GM19239 (cell line): ENCODE measurements at places on chromosomes 7 and 10.

DNA sequence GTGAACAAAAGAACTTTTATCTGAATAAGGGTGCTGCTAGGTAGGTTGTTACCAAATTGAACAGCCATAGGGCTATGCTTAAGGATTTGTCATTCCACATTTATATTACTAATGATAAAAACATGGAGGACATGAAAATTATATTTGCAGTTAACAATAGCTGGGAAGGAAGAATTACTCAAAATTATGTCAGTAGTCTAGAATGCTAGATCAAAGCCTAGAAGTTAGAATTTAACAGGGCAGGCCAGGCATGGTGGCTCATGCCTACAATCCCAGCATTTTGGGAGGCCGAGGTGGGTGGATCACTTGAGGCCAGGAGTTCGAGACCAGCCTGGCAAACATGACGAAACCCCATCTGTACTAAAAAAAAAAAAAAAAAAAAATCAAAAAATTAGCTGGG lies 9.4 kb downstream of the STK17A start:
- DNase-seq: no peak

- no peak for DNase-seq
Measured at GRCh38 chr10:78616125-78616695, 452.6 kb upstream of the ZMIZ1 start.

GRCh38 chr7:44473295-44473694 lies 17.2 kb downstream of the NUDCD3 start:
- DNase-seq: no peak

DNA sequence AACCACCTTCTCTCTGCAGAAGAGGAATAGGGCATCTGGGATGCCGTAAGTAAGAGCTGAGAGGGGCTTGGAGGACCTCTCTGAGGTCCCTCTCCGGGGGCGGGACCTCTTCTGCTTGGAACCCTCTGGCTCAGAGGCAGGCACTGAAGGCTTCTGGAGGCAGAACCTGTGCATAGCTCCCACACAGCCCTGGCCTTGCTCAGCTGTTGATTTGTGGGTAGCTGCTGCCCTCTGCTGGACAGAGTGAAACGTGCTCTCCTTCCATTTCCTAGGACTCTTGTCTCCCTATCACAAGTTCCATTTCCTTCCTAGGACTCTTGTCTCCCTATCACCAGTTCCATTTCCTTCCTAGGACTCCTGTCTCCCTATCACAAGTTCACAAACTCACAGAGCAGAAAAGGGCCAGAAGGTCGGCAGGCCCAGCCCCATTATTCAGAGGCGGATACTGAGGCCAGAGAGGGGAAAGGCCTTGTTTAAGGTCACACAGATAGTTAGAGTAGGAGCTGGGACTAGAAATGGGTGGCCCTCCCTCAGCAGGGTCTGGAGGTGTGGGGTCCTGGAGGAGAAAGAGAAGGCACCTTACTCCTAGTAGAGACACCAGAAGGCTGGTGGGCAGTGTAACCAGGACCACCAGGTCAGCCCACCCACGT lies 30.3 kb upstream of the GARS1 start:
- DNase-seq: peak; percentile 65

DNA sequence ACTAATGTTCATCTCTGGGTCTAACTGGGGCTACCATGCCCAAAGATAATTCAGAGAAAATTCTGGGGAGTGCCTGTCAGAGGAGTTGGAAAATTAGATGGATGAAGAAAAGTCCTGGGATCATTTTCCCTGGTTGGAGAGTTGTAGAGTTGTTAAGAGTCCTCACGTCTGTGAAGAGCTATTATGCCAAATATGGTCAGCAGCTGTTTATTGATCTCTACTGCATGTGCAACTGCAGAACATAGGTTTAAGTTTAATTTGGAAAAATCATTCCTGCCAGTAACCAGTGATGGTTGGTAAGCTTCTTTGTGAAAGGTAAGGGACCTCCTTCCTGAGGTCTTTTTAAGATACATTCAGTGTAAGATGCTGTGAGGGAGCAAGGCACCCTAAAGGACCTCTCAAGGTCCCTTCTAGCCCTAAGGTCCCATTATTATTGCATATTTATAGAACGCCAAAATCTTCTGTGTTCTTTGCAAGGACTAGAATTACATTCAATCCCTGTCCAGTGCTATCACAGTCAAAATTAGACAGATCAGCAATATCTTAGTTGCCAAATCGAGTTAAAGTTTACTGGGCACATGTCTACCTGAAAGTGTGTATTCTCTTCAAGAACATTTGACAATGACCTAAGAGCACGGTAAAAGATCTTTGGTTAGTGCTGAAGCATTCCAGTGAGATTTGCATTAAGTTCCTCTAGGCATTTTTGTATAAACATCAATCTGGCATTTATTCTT lies 62.7 kb downstream of the VTI1A start:
- DNase-seq: no peak

DNA sequence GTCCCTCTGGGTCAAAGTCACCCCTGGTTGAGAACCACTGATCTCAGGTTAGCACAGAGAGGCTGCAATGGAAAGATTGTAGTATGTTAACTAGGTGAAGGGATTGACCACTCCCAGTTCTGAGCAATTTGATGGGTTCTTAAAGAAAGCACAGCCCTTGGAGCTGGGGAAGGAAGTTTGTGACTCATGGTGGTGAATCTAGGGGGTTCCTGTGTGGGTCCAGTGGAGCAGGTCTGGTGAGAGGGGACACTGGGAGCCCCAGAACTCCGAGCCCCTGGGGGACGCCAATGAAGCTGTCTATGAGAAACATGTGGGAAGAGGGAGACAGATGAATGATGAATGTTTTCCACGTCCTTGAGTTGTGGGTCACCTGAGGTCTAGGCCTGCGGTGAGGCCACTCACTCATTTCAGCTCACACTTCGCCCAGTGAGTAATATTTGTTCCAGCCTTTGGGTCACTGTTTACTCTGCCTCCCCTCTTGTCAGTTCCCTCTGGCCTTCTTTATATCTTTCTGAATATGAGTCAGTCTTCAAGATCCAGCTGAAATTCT lies 341.9 kb downstream of the LRMDA start:
- DNase-seq: no peak
